ENCODE measurements at places on chromosomes 7 and 10. TPM values are rescaled to one million over a fixed set of nuclear protein-coding genes. Genes with fewer than 3 reads are reported as not detected.
A peak's percentile ranks its signal among the peaks of the same experiment; 100 is the strongest.

GRCh38 chr7:143120691-143121405, 11.0 kb upstream of the PIP start:
- no peaks in the 10 kb centered on the region for H3K27me3 ChIP-seq
- no peak overlapping the region for H3K4me3 ChIP-seq
- no peaks in the 10 kb centered on the region for H3K36me3 ChIP-seq

DNA sequence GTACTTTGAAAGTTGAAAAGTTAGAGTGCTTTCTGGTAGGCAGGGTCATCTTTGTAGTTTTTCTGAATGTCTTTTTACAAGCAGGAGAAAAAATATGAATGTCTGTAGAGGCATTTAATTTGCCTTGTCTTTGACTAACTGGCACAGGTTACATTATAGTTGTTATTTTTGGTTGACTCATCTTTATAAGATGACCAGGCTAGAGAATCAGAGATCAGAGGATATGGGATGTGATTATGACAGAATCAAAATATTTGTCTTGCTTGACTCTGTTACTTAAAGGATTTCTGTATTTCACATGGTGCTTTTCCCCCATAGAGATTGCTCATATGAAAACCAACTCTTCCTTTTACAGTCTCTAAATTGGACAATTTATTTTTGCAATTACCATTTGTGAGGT, 2.4 kb downstream of the ZMYND11 start:
- H3K27ac ChIP-seq: no peak overlapping the region
- peaks cover 35% of the 10 kb centered on the region for H3K4me1 ChIP-seq
- no peak overlapping the region for H3K4me3 ChIP-seq

The CTAGE4 gene
- total RNA-seq: 1.8 TPM

The TLX1 gene
- total RNA-seq: not detected

The KLF14 gene
- not detected for total RNA-seq

The CLIP2 gene
- total RNA-seq: 4.6 TPM

GRCh38 chr7:127304087-127304486, 51.3 kb upstream of the GRM8 start:
- no peaks in the 10 kb centered on the region for H3K36me3 ChIP-seq
- H3K27ac ChIP-seq: no peak overlapping the region
- peaks cover 23% of the 10 kb centered on the region for H3K27me3 ChIP-seq
- no peaks in the 10 kb centered on the region for H3K4me1 ChIP-seq
- DNase-seq: no peak

The CHRM2 gene
- total RNA-seq: not detected

The SLC26A4 gene
- 15.4 TPM for total RNA-seq

The CCDC6 gene
- total RNA-seq: 34.4 TPM

DNA sequence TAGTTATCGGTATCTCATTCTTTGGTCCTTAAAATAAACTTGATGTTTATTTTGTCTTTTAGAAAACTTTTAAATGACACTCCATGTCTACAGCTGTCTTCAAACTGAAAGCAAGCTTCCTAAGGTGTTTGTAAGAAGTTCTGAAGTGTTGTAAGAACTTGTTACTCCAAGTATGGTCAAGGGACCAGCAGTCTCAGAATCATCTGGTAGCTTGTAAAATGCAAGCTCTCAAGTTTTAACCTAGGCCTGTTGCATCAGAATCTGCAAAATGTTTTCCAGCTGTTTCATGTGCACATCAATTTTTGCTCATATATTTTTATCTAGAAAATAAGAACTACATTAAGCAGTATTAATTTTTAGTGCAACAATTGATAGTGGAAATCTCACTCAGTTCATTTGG, 104.1 kb downstream of the THSD7A start:
- H3K36me3 ChIP-seq: no peaks in the 10 kb centered on the region
- DNase-seq: no peak
- H3K27me3 ChIP-seq: no peaks in the 10 kb centered on the region
- H3K4me1 ChIP-seq: no peaks in the 10 kb centered on the region
- H3K4me3 ChIP-seq: no peak overlapping the region

The DYDC2 gene
- not detected for total RNA-seq

DNA sequence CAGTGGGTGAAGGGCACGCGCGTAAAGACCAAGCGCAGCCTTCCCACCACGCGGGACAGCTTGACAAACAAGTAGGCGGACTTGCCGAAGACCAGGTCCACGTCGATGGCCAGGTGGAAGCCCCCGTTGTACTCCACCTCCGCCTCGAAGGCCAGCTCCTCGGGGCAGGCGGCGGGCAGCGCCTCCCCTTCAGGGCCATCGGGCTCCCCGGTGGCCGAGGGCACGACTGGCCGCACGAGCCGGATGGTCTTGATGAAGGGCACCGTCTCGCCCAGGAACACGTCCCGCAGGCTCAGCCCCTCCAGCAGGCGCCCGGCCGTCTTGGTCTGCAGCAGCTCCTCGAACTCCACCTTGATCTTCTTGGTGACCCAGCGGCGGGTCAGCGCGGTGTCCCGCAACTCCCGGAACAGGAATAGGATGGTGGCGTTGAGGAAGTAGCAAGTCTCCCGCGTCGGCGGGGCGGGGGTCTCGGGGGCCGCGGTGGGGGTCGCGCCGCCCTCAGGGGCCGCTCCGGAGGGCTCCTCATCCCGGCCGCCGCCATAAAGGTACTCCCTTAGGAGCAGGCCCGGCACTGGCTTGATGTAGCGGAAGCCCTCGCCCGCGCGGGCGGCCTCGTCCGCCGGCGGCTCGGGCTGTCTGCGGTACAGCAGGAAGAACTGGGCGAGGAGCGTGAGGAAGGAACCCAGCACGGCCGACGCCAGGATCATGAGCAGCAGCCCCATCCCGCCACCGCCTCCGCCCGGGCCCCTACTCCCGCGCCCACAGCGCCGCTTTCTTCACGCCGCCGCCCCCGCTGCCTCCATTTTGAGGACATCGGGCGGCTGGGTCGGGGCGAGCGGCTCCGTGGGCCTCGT, 507 bp downstream of the PDZD8 start:
- peaks cover 26% of the 10 kb centered on the region for H3K27me3 ChIP-seq
- H3K36me3 ChIP-seq: peaks cover 8% of the 10 kb centered on the region
- peak overlapping the region; percentile 93 for H3K4me3 ChIP-seq

The CYP2W1 gene
- total RNA-seq: not detected

DNA sequence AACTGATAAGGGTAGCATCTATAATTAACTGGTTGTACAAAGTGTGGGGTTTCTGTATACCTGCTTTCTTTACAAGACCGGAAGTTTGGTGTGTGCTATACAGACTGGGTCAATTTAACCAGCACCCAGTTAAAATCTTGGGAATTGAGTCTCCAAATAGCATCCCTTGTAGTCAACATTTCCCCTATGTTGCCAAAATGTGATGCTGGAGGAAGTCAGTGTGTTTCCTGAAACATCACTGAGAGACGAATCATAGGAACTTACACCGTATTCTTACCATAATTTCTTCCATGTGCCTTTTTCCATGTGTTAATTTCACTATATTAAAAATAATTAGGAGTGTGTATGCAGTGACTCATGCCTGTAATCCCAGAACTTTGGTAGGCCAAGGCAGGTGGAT, 1.7 kb downstream of the AKR1C4 start:
- H3K27me3 ChIP-seq: no peaks in the 10 kb centered on the region
- no peaks in the 10 kb centered on the region for H3K4me1 ChIP-seq
- H3K4me3 ChIP-seq: no peak overlapping the region
- H3K27ac ChIP-seq: no peak overlapping the region
- no peaks in the 10 kb centered on the region for H3K36me3 ChIP-seq

The DPP6 gene
- not detected for total RNA-seq

The FAM24B gene
- total RNA-seq: 17.7 TPM

- no peak overlapping the region for H3K4me3 ChIP-seq
- DNase-seq: peak; percentile 83
- peaks cover 25% of the 10 kb centered on the region for H3K4me1 ChIP-seq
- peaks cover 46% of the 10 kb centered on the region for H3K27me3 ChIP-seq
Measured at GRCh38 chr10:30002426-30003266, 56.7 kb downstream of the JCAD start.

The VAX1 gene
- not detected for total RNA-seq

- no peaks in the 10 kb centered on the region for H3K4me1 ChIP-seq
- no peaks in the 10 kb centered on the region for H3K27me3 ChIP-seq
- no peaks in the 10 kb centered on the region for H3K36me3 ChIP-seq
Measured at GRCh38 chr10:115696747-115697146, 576.3 kb downstream of the GFRA1 start.

DNA sequence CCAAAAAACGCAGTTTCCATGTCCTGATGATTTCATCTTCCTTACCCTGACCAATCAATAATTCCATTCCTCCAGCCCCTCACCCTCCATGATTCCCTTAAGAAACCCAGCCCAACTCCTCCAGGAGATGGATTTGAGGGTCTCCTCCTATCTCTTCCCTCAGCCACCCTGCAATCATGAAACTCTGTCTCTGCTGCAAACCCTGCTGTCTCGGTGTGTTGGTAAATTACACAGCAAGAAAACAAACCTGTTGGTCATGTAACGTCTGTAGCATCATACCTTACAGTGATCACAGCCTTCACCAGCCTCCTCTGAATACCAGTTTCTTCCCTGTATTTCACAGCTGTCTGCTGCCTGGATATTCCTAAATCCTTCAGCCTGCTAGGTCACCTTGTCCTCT, 300.7 kb upstream of the NEBL start:
- H3K36me3 ChIP-seq: no peaks in the 10 kb centered on the region
- no peaks in the 10 kb centered on the region for H3K27me3 ChIP-seq

GRCh38 chr10:110897184-110897583, 21.8 kb downstream of the BBIP1 start:
- no peak for DNase-seq
- H3K27me3 ChIP-seq: no peaks in the 10 kb centered on the region
- no peak overlapping the region for H3K4me3 ChIP-seq
- peaks cover 51% of the 10 kb centered on the region for H3K36me3 ChIP-seq
- peaks cover 21% of the 10 kb centered on the region for H3K4me1 ChIP-seq

DNA sequence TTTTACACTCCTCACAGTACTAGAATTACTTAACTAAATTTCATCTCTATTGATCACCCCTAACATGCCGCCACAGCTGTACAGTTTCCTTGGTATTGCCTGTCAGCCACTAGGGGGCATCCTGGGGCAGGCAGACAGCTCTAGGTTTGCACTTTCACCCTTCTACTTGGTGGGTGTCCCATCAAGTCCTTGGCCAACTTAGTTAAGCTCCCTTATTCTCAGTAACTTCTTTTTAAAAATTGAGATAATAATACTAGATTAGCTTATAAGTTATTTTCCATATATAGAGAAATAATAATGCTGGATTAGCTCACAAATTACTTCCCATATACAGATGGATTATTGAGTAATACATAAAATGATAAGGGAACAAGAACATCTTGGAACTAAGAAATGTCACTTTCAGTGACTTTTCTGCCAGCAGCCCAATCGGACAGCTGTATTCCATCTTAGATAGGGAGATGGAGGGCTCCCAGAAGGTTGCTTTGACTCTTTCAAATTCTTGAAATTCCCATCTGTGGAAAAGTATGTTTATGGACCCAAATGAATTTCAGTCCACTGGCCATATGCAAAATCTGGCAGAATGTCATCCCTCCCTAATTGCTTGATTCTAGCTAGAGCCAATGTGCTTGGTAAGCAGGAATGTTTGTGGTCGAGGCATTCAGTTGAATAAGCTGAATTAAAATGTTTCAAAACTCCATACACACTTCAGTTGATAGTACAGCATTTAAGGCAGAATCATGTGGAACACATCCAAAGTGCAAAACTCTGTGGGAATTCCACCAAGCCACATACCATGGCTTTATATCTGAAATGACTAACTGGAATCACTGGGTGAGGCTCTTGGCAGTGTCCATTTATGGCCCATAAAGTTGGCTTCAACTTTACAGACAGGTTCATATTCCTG, 309.7 kb downstream of the CSTF2T start:
- no peaks in the 10 kb centered on the region for H3K36me3 ChIP-seq
- H3K27me3 ChIP-seq: no peaks in the 10 kb centered on the region
- no peaks in the 10 kb centered on the region for H3K4me1 ChIP-seq
- peak; percentile 57 for DNase-seq
- H3K4me3 ChIP-seq: no peak overlapping the region

The IMMP2L gene
- total RNA-seq: 13.1 TPM

GRCh38 chr7:150404805-150405583, 25.9 kb downstream of the ZNF775 start:
- peaks cover 36% of the 10 kb centered on the region for H3K4me1 ChIP-seq
- H3K36me3 ChIP-seq: peaks cover 12% of the 10 kb centered on the region
- no peaks in the 10 kb centered on the region for H3K27me3 ChIP-seq
- peak overlapping the region; percentile 97 for H3K4me3 ChIP-seq

DNA sequence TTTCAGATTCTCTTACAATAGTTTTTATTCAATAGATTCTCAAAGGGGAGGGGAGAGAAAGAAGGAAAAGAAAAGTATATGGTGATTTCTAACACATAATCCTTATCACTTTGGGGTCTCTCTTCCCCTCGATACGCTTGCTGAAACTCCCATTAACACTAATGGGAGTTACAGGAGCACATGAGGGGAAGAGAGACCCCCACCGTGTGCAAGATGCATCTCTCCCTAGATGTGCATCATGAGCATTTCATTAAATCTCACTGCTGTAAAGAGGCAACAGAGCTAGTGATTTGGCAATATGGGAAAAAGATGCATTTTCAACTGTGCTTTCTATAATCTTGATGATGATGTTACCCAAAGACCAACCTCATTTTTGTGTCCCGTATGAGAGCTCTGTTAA, 177.4 kb downstream of the SKAP2 start:
- no peak overlapping the region for H3K4me3 ChIP-seq
- peaks cover 4% of the 10 kb centered on the region for H3K27me3 ChIP-seq
- no peaks in the 10 kb centered on the region for H3K36me3 ChIP-seq
- H3K4me1 ChIP-seq: peaks cover 35% of the 10 kb centered on the region
- no peak for DNase-seq
- no peak overlapping the region for H3K27ac ChIP-seq

Measured in activated CD8-positive, alpha-beta memory T cell treated with anti-CD3 and anti-CD28 coated beads, Interleukin-2, amount 10 ng/mL, durations not matched to agents 7 days and 5 days (primary cell).